Activated CD4-positive, alpha-beta T cell treated with anti-CD3 and anti-CD28 coated beads for 48 hours (primary cell): ENCODE measurements at places on chromosomes 2 and 18.

DNA sequence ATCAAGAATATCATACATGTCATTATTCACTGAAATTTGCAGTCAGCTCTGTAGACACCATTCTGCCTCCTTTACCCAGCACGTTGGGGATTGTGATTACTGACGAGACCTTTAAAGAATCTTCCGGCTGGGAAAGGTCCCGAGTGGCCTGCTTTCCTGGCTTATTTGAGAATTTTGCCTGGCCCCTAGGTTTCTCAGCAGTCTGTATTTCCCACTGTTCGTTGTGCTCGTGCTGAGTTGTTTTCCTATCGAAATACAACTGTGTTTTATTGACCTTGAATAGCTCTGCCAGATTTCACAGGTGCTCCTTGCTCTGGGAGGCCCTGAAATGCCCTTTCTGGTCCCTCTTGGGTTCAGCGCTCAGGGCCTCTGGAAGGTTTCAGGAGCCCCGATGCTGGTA is 94.9 kb downstream of the AGAP1 start:
- DNase-seq, result no peak

DNA sequence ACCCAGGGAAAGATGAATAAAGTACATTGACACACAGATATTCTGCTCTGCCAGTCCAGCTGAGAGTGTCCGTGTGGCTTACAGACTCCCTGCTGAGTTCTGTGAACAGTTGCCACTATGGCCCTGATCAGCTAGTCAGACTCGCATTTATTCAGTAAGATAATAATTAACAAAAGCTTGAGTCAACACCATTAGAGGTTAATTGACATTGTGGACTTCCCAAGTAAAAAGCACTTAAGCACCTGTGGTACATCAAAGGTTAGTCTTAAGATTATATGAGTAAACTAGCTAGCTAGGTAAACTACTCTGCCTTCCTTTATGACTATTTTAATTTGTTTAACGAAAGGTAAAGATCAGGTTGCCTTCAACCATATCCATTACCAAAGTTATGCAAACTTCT is 33.7 kb downstream of the ANKRD30B start:
- DNase-seq, result no peak

DNA sequence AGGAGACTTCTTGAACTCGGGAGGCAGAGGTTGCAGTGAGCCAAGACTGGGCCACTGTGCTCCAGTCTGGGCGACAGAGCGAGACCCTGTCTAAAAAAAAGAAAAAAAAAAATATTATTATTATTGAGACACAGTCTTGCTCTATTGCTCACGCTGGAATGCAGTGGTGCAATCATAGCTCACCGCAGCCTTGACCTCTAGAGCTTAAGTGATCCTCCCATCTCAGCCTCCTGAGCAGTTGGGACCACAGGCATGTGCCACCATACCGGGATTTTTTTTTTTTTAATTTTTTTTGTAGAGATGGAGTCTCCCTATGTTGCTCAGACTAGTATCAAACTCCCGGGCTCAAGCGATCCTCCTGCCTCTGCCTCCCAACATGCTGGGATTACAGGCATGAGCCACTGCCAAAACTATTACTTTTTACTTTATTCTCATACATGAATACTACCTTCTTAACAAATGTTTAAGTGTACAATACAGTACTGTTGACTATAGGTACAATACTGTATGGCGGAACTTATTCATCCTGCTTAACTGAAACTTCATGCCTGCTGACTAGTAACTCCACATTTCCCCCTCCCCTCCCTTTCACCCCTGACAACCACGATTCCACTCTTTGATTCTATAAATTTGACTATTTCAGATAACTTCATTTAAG is 15.5 kb downstream of the FBXO11 start:
- DNase-seq, result no peak

GRCh38 chr2:24352664-24353063 is 7.7 kb downstream of the ITSN2 start:
- DNase-seq, result no peak

DNA sequence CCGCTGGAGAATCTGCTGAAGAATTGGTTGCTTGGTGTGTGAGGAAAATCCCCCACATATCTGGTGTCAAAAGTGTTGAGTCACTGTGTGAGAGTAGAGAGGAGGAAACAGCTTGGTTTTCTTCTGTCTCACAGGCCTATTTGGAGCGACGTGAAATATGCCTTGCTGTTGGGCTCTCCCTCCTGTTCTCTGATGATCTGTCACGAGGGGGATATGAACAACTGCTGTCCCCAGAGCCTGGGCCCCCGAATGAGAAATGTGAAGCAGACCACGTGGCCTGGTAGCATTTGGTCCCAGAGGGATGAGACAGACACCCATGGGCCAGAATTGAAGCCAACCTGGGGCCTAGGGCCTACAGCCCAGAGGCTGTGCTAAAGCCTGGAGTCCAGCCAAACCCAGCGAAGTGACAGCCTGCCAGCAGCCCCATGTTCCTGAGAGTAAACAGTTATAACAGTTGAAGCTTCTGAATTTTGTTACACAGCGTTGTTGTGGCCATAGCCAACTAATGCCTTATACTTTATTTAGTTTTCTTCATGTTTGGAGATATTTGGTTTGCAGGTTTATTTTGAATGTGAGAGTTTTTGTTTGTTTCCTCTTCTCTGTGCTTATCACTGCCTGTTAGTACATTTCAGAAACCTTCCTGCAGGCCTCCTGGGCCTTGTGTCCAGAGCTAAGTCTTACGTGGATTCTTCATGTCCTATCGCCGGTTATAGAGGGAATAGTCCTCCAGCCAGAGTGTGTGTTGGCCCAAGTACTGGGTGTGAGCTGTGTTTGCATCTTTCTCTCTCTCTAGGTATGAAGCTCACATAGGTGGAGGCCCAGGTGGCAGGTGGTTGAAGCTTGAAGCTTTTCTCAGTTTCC is 18.7 kb upstream of the COLEC12 start:
- no peak for DNase-seq

DNA sequence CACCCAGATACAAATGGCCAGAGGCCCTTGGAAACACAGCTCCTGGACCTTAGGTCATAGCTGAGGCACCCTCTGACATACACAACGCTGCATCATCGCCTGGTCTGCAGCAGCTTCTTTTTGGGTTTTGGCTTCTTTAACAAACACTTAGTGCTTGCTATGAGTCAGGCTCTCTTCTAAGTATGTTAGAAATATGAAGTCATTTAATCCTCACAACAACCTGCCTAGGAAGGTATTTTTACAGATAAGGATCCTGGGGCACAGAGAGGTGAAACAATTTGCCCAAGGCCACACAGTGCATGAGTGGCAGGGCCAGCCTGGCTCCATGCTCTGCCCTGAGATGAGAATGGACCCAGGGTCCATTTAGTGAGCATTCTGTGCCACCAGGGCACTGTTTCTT is 96.6 kb downstream of the TMEM17 start:
- no peak for DNase-seq

DNA sequence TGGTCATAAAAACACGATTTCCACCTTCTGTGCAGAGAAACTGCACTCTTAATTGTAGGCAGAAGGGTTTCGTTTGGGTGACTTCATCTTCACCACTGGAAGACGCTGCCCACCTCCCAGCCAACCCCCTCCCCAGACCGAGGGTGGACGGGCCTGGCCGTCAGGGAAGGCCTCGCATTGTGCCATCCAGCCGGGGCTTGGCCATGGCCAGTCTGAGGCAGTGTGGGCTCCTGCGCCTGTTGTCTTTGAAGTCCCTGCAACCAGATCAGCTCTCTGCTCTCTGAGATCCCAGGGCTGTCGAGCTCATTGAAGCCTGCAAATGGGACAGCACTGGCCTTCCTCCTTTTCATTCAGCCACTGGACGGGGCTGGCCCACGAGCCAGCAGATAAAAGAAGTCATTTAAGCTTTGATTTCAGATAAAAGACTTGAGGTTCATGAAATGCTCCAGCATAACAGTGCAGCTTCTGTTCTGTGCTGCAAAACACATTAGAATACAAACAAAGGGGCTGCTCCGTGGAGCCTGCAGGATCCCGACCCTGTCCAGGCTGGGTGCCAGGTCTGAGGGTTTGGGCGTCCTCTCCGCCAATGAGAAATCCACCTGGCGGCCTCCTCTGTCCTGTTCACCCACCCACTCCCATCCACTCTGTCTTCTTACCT is 253.5 kb downstream of the LDLRAD4 start:
- DNase-seq, result no peak

GRCh38 chr2:152620208-152620607 is 97.1 kb downstream of the PRPF40A start:
- no peak for DNase-seq

DNA sequence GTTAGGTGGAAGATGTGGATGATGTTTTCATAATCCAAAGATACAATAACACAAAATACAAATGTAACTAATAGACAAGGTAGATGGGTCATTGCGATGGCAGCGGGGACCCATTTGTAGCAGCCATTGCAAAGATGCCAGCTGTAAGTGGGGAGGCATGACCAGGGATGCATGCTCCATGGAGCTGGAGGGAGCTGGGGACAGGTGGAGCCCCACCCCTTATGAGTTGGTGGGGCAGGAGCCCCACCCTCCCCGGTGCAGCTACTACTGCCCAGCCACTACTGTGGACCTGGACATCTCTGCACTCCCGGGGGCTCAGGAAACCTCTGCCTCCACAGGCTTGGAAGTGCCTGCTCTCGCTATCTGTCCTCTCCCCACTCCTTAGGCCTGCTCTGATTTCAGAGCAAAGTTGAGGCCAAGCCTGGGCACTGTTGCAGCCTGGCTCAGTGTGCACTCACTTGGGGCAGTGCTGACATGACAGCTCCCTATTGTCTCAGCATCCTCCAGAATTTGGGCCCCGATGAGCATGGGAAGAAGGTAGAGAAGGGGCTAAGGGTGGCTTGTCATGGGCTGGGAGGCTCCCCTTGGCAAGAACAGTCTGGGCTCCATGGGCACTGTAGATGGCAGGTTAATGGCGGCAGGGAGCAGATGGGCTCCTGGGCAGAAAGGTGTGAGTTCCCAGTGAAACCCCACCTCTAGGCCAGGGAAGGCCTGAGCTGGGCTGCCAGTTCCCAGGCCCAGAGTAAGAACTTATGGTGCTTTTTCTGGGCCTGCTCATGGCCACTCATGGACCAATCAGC is 81.1 kb downstream of the ZNF804A start:
- no peak for DNase-seq

- no peak for DNase-seq
Measured at GRCh38 chr2:207416111-207416510, 113.7 kb upstream of the CREB1 start.

DNA sequence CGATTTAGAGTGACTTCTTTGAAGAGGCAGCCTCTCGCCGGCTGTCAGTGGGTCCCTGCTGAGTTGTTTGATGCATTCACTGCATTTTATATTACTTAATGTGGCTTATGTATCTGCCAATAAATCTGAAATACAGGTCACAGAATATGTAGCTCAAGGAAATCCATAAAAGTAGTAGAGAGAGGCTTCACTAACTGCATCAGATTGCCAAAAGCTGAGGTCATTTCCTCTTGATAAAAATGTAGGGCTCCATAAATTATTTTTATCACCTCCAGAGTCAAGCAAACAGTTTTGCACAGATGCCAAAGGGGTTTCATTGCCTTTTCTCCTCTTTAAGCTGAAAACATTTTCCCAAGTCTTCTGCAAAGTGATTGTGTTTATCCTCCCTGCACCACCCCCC is 36.5 kb upstream of the CCDC93 start:
- no peak for DNase-seq

DNA sequence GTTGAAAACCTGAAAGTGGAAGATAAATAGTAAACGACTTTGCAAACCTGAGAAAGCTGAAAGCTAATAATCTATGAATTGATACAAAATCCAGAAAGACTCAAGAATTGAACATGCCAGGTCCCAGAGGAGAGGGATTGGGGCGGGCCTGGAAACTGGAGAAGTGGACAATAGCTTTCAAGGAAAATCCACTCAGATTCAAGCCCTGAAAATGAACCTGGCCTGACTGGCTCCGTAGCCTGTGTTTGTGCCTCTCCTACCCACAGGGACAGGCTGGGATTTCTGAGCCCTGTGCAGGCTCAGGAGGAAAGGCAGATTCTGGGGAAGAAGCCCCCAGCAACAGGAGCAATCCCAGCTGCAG is 274.8 kb upstream of the HS6ST1 start:
- no peak for DNase-seq

DNA sequence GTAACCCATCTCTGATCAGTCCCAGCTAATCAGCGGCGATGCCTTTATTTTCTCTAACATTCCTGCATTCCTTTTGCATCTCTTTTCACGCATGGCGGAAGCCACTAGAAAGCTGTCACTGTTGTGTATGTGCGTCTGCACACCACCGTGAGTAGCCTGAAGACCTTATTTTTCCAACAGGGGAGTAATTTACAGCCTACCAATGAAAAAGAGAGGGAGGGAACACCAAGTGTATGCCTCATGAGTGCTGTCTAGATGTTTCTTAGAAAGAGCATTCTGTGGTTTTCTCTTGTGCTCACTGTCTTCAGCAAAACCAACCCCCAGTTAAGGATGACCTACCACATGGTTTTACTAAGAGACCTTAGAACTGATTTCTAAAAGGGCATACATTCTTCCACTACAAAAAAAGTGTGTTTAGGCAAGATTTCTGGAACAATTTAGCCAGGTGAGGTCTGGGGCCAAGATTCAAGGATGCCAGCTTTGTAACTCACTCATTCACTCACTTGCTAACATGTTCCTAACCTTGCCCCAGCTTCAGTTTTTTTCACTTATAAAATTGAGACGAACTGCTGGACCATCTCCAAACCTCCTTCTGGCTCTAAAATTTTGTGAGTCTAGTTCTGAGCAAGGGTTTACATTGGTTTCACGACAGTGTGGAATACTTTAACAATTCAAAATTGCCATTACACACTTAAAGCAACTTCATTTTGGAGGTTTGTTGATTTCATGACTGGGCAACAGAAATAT is 51.4 kb downstream of the BCL2 start:
- DNase-seq, result no peak

DNA sequence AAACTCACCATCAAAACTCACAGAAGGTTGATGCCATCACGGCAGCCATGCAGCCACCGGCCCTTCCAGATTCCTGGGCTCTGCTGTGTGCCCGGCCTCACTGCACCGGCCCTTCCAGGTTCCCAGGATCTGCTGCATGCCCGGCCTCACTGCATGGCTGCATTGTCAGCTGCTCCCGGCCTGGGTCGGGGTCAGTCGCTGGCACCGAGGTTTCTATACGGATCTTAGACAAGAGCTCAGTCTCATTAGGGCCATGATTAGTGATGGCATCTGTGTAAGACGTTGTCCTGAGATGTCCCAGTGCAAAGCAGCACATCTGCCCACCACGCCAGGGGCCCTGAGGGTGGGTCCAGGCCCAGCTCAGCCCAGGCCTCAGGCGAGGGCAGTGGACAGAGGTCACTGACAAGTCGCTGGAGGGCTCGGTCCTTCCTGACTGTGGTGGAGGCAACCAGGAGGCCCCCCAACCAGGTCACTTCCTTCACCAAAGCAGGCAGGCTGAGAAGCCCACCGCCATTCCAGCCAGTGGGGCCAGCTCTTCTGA is 29.4 kb downstream of the TMEM18 start:
- no peak for DNase-seq

DNA sequence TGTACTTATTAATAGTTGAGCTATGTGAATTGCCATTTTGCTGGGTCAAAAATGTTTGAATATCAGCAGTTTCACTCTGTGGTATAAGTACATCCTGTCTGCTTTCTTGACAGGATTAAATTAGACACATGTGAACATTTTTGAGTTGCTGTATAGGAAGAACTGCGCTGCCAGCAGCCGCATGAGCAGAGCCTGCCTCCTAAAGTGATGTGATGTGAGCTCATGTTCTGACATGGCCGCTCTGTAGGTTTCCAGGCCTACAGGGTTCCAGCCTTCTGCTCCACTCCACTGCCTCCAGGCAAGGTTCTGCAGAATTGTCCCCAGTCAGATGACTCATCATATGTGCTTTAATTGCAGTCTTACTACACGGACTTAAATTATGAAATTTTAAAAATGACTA is 119.7 kb upstream of the NFATC1 start:
- DNase-seq, result peak; percentile 22
